ENCODE measurements at places on chromosomes 13 and 19. TPM values are rescaled to one million over a fixed set of nuclear protein-coding genes. Genes with fewer than 3 reads are reported as not detected.

ZNF836 gene
- total RNA-seq = 1.9 TPM

S1PR2 gene
- total RNA-seq = 21.3 TPM

NLRP5 gene
- total RNA-seq = 0.04 TPM

ERCC5 gene
- total RNA-seq = 34.6 TPM

MADCAM1 gene
- total RNA-seq = 0.08 TPM

UHRF1 gene
- 99.7 TPM for total RNA-seq

AMH gene
- 16.8 TPM for total RNA-seq

SIAH3 gene
- total RNA-seq = not detected

SLAIN1 gene
- 5.5 TPM for total RNA-seq

TEX26 gene
- not detected for total RNA-seq

PRODH2 gene
- total RNA-seq = not detected

ZNF835 gene
- total RNA-seq = 0.98 TPM

UGGT2 gene
- 38.6 TPM for total RNA-seq

ATP4A gene
- total RNA-seq = not detected

MATK gene
- not detected for total RNA-seq

LILRB5 gene
- total RNA-seq = not detected

GARIN5A gene
- 0.15 TPM for total RNA-seq
